ENCODE measurements at places on chromosomes 5 and 9.

DNA sequence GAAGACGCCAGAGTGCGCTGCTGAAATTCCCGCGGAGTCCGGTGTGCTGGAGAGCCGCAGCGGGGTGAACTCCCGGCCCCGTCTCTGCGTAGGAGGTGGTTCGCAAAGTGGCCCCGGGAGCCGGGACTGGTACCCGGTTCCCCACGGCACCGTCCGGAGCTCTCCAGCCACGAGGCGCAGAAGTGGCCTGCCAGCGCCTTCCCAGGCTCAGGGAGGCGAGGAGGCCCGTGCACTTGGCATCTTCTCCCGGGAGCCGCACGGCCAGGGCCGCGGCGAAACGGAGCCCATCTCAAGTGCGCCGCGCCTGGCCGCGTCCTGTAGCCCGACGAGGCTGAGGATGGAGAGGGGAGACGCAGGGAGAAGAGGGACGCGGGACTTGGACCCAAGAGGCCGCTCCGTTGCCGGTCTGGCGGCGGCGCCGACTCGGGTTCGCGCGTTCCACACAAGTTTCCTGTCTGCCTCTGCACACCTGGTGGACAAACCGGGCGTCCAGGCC lies 1.1 kb upstream of the IRX1 start:
- no peak for DNase-seq

GRCh38 chr9:126411948-126412284 lies 85.3 kb downstream of the MVB12B start:
- DNase-seq, result no peak

- no peak for DNase-seq
Observed at GRCh38 chr9:77511525-77511924, 136.6 kb downstream of the GNA14 start.

DNA sequence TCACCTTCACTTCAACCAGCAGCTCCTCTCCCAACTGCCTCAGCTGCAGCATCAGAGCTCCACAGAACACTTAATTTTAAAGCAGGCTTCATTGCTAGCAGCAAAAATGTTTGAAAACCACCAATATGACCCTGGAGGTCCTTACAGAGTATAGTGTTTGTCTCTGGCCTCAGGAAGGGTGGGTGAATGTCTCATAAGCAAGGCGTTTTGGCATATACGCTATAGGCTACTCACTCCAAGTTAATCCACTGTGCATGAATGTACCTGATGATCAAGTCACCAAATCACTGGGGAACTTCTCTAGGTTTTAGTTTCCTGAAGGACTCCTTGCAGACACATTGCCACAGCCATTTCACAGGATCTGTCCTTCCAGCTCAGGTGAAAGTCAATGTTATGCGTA lies 125.3 kb downstream of the GABBR2 start:
- no peak for DNase-seq

DNA sequence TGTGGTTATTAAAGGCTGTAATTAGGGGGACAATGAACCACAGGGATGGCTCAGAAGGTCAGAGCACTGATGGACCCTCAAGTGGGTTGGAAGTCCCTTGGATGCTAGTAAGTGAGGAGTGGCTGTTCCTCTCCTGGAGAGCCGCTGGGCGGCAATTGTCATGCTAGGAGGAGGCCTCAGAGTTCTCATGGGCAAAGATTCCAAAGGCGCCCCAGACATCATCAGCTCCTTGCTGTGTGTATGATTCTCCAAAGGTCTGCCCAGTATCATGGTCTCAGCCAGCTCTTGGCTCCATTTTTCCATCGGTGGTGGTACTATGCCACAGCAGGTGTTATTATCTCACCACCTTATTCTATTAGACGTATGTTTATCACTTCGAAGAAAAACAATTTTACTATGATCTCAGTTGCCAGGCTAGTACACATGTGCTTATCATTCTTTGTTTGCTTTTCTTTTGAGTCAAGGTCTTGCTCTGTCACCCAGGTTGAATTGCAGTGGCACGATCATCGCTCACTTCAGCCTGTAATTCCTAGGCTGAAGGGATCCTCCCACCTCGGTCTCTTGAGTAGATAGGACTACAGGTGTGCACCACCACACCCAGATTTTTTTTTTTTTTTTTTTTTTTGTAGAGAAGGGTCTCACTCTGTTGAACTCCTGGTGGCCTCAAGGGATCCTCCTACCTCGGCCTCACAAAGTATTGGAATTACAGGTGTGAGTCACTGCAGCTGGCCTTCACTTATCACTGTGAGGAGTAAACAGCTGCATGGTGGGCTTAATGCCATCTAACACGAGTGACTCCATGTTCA lies 46.8 kb downstream of the EXOSC2 start:
- DNase-seq, result no peak

DNA sequence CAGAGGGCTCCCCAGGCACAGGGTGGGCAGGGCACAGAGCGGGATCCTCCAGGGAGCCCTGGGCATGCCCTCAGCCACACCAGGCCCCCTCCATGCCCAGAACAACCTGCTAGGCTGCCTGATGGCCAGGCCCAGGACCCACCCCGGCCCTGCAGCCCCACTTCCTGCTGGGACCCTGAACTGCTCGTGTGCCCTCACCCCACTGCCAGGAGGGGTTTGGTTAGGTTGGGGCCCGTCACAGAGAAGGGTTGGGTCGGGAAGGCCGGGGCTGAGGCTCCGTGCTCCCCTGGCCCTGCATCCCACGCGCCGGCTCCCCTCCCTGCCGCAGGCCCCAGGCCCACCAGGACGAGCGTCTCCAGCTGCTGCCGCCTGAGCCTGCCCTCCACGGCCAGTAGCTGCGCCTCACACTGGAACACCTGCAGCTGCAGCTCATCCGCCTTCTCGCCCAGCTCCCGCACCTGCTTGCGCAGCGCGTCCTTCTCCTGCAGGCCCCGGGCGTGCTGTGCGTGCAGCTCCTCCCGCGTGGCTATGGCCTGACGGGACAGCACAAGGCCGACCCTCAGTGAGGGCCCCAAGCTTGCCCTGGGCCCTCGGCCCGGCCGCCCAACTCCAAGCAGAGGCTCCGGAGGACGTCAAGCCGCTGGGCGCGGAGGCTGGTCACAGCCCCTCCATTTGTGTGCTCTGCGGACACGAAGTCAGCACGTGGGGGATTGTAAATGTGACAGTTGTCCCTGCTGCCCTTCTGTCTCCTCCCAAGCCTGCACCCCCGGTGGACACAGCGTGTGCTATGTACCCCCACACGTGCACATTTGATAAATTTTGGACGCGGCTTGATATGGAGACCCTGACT lies 4.0 kb upstream of the DNLZ start:
- no peak for DNase-seq

GRCh38 chr9:136484153-136485048 lies 1.6 kb upstream of the SEC16A start:
- DNase-seq, result peak; percentile 73

DNA sequence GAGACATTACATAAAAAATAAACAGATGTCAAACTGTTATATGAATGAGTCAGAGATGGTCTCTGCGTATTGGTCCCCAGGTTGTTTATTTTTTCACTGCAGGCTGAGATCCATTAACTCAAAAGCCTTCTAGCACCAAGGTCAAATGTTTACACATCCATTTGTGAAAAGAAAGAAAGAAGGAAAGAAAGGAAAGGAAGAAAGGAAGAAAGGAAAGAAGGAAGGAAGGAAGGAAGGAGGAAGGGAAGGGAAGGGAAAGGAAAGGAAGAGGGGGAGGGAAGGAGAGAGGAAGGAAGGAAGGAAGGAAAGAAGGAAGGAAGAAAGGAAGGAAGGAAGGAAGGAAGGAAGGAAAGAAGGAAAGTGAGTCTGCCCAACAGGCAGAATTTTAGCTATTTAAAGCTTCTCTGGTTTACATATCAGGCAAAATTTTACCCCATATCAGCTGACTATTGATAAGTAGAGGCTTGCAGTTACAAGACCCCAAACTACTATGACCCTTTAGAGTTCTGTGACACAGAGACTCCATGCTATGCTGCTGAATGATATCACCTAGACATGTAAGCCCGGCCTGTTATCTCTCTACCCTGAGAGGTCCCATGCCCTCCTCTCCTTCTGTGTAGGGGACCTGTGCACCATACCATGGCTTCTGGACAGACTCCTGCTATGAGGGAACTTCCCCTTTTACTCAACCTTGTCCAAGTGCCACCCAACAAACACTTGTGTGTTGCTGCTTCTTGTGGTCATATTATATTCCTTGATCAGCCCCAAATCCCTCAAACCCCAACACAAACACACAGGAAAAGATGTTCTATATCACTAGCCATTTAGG lies 59.0 kb downstream of the DRD1 start:
- peak; percentile 27 for DNase-seq

- DNase-seq, result no peak
Observed at GRCh38 chr5:179759581-179760551, 27.2 kb downstream of the MAML1 start.

- DNase-seq, result no peak
Observed at GRCh38 chr9:135289081-135289491, 190.5 kb upstream of the PPP1R26 start.

DNA sequence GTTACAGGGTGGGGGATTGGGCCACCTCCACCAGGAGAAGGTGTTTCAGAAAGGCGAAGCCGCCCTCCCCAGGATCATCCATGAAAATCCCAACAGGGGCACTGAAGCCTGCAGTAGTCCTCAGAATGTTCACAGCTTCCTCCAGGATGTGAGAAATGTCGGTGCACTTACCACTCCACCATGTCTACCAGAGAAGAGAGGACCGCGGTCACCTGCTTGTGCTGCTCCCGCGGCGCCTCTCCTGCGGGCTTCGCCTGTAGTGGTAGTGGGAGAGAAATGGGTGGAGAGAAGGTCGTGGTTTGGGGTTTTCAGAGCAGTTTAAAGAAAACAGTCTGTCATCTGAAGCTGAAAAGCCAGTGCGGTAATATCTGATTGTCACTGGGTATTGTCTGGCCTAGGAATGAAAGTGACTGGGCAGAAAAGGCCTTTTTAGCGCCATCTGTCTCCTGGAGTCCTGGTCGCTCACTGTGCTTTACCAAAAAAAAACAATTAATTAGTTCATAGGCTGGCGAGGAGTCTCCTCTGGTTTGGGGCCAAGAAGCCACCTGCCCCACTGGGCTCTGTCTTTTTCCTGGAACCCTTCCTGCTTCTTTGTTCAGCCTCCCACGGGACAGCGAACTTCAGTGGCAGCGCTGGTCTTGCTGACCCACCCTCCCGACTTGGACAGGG lies 23.0 kb upstream of the PPP1R26 start:
- no peak for DNase-seq
